ENCODE measurements at places on chromosomes 6 and 20. TPM values are rescaled to one million over a fixed set of nuclear protein-coding genes. Genes with fewer than 3 reads are reported as not detected.

RAMACL gene
- total RNA-seq: 0.52 TPM

TMEM217 gene
- 5.3 TPM for total RNA-seq

SRSF12 gene
- total RNA-seq: not detected

VWA7 gene
- 9.6 TPM for total RNA-seq
